Effector memory CD4-positive, alpha-beta T cell (primary cell): ENCODE measurements at places on chromosomes 16 and 17.
A peak's percentile ranks its signal among the peaks of the same experiment; 100 is the strongest.

GRCh38 chr16:11342021-11342855 is 3.0 kb upstream of the RMI2 start:
- no peak for DNase-seq

GRCh38 chr16:57821149-57821971 is 19.1 kb upstream of the KIFC3 start:
- no peak for DNase-seq

- no peak for DNase-seq
These were observed 41.7 kb downstream of the EFCAB5 start for GRCh38 chr17:29982991-29983653.

DNA sequence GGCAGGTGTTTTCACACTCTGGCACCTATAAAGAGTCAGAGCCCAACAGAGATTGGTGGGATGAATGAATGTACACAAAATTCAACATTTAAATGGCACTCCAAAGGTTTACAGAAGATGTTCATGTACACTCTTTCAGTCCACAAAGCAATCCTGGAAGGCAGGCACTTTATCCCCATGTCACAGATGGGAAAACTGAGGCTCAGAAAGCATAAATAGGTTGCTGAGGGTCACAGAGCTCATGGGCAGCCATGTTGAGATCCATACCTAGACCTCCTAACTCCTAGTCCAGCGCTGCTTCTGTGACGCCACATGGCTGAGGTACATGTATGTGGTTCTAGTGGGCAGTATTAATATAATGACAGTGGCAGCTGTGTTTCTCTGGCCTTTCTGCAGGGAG is 157.7 kb upstream of the LHX1 start:
- DNase-seq, result no peak

- DNase-seq, result no peak
These were observed 111.7 kb downstream of the IRF8 start for GRCh38 chr16:86010680-86011141.

DNA sequence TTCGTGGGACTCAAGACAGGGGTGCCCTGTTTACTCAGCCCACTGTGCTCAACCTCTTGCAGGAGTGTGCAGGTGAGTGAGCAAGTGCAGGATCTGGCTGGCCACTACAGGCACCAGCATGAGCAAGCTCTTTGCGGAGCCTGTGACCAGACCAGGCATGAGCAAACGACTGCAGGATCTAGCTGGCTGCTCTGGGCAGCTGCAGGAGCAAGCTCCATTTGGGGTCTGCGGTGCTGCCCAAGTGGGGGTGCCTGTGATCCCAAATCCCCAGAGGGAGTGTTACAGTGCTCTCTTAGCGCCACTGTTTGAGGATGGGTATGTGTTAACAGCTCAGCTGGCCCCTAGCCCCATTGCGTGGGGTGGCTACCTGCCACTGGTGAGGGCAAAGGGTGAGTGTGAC is 2.4 kb downstream of the USP6 start:
- DNase-seq, result no peak

- peak; percentile 64 for DNase-seq
These were observed at the start of gene ACSF2 for GRCh38 chr17:50425682-50426471. Gene ACSF2, plus strand, starts transcription at chr17:50426218. Its CDS starts 44 bp downstream, at chr17:50426262.
